NCI-H446 treated with DMSO at 0.1 percent for 48 hours (cell line): ENCODE measurements at places on chromosomes 7 and 10.

GRCh38 chr10:97549587-97550322, 22.8 kb upstream of the ANKRD2 start:
- no peak for DNase-seq

- DNase-seq, result no peak
These were observed 19.1 kb downstream of the ASAH2 start for GRCh38 chr10:50232261-50232639.

DNA sequence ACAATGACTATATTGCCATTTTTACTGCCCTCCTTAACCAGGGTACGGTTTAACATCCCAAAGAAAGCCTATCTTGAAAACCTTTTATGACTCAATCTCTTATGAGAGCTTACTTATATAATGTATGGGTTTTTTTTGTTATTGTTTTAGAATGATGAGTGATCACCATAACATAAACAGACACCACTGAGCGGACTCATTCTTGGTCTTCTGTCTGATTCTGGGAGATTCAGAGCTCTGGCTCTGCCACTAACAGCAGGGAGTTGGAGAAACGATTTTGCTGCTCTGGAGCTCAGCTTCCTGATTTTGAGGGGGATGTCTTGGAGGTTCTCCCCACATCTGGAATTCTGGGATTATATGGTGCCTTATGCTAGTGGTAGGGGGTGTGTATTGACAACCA, 244.1 kb downstream of the FRMD4A start:
- no peak for DNase-seq

DNA sequence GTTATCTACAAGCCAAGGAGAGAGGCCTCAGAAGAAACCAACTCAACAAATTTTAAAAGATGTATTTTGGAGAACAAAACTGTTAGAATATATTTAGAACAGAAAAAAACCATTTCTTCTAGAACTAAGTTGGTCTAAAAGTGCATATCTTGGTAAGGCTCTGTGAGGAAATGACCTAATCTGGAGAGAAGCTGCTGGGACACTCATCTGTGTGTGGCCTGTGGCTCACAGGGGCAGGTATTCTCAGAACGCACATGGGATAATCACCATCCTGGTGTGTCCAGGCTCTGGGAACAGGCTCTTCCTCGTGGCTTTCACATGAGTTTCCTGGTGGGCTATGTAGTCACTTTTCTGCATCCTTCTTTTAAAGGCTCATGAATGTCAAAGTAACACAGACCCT, 38.1 kb upstream of the PRSS1 start:
- no peak for DNase-seq

GRCh38 chr7:533266-533665, 13.6 kb upstream of the PDGFA start:
- DNase-seq, result no peak

DNA sequence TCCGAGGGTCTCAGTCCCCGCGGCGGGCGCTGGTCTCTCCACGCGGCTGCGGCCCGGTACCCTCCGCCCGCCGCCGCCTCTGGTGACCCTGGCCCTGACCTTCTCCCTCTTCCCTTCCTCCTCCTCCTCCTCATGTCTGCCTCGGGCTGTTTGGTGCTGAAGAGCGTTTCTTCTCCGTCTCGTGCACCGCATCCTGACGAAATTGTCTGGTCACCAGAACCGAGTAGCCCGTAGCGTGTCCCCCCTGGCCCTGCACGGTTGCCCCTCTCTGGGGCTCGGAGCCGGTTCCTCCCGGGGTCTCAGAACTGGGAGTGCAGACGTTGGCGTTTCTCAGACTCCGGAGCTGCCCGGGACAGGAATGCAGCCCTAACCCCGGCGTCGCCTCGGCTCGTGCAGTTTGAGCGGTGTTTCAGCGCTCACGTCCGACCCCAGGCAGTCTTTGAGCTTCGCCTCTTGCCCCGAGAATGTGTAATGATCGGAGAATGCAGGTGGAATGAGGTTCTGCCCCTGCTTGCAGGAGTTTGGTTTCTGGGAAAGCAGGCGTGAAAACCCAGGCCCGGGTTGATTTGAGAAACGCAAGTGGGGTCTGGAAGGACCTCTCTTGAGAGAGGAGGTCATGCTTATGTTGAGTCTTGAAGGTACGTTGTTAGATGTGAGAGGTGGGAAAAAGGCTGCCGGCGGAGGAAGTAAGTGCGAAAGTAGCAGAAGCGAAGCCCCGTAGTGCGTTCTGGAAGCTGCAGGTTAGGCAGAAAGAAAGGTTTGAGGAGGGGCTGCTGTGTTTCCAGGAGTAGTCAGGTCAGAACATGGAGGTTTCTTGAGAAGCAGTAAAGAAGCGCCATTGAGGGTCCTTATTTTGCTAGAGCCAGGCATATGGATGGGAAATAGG, 743 bp downstream of the RBM17 start:
- no peak for DNase-seq
